ENCODE measurements at places on chromosomes 2 and 18.

DNA sequence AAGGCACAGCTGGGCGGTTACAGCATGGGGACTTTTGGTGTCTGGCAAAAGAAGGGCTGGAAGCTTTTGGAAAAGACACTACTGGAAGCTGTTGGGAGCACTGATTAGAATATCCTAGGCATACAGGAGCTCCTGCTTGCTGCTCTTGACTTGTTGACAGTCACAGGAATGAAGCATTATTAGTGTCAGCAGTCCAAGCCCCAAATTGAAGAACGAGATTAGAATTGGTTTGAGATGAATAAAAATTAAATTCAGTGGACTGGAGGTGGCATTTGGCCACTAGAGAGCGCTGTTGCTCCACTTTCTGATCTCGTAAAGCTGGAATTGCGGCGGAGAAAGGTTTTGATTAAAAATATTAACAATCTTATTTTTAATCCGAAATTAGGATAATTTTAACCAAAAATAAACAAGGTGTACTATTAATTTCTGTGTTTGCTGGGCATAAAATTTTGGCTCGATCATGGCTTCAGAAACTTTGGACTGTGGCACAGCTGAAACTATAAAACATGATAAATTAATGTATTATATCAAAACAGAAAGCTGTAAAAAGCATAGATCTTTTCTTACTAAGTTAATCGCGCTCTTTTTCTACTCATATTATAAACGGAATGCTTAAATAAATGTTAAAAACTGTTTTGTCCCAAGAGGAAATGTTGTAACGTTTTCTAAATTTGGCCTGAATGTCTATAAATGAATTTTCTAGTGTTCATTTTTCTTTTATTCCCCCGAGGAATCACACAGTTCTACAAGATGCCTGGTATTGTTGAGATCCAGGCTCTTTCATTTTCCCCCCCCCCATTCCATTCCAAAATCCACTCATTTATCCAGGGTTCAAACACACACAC is 2.4 kb upstream of the HOXD8 start:
- H3K4me1 ChIP-seq = peaks cover 17% of the 10 kb centered on the region
- H3K27me3 ChIP-seq = no peaks in the 10 kb centered on the region
- no peaks in the 10 kb centered on the region for H3K36me3 ChIP-seq
- no peak for DNase-seq
- H3K27ac ChIP-seq = no peak overlapping the region

GRCh38 chr2:144595686-144596072 is 75.8 kb upstream of the ZEB2 start:
- no peaks in the 10 kb centered on the region for H3K4me1 ChIP-seq
- no peak for DNase-seq
- peak overlapping the region; percentile 20 for H3K4me3 ChIP-seq
- no peaks in the 10 kb centered on the region for H3K27me3 ChIP-seq
- no peaks in the 10 kb centered on the region for H3K36me3 ChIP-seq

DNA sequence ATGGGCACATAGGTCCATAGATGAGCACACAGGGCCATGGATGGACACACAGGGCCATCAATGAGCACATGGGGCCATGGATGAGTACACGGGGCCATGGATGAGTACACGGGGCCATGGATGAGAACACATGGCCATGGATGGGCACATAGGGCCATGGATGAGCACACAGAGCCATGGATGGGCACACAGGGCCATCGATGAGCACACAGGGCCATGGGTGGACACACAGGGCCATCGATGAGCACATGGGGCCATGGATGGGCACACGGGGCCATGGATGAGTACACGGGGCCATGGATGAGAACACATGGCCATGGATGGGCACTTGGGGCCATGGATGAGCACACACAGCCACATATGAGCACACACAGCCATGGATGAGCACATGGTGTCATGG is 192.6 kb upstream of the HDAC4 start:
- H3K27me3 ChIP-seq = no peaks in the 10 kb centered on the region
- H3K36me3 ChIP-seq = no peaks in the 10 kb centered on the region
- H3K4me1 ChIP-seq = no peaks in the 10 kb centered on the region
- no peak for DNase-seq

GRCh38 chr2:204665771-204666170 is 120.5 kb downstream of the PARD3B start:
- no peaks in the 10 kb centered on the region for H3K27me3 ChIP-seq
- H3K36me3 ChIP-seq = no peaks in the 10 kb centered on the region
- H3K27ac ChIP-seq = no peak overlapping the region
- no peak for DNase-seq

- DNase-seq = no peak
- no peaks in the 10 kb centered on the region for H3K27me3 ChIP-seq
- peaks cover 7% of the 10 kb centered on the region for H3K4me1 ChIP-seq
- peak overlapping the region; percentile 56 for H3K4me3 ChIP-seq
These were observed 106.4 kb upstream of the NCKAP5 start for GRCh38 chr2:133674433-133675331.

GRCh38 chr18:7824970-7825369 is 257.9 kb downstream of the PTPRM start:
- no peak overlapping the region for H3K27ac ChIP-seq
- H3K27me3 ChIP-seq = no peaks in the 10 kb centered on the region
- no peaks in the 10 kb centered on the region for H3K36me3 ChIP-seq
- no peak for DNase-seq
- H3K4me3 ChIP-seq = no peak overlapping the region
- H3K4me1 ChIP-seq = no peaks in the 10 kb centered on the region

DNA sequence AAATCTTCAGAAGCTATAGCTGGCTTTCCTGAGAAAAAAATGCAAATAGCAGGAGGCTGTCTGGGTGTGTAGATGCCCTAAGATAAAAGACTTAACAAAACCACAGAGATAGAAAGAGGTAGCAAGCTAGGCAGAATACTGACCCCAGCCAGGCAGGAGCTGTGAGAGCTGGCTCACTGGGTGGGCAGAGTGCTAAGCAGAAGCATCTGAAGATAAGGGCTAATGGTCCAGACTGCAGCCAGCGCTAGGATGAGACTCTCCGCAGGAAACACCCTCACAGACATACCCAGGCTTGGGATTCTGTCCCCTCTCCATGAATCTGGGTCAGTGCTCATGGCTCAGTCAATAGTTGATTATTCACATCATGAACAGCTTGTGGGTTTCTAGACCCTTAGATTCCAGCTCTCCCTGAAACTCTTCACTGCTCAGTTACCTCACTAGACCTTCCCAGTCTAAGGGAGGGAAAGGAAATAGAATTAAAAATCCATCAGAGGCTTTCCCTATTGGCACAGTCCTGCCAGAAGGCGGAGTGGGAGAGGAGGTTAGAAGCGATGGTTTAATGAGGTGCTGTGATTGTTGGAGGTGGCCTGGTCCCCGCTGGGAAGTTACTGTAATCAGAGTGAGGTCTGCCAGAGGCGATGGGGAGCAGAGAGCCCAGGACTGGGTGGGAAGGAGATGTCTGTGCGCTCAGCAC is 21.4 kb upstream of the CCBE1 start:
- no peaks in the 10 kb centered on the region for H3K4me1 ChIP-seq
- DNase-seq = no peak
- no peaks in the 10 kb centered on the region for H3K27me3 ChIP-seq
- H3K4me3 ChIP-seq = no peak overlapping the region

DNA sequence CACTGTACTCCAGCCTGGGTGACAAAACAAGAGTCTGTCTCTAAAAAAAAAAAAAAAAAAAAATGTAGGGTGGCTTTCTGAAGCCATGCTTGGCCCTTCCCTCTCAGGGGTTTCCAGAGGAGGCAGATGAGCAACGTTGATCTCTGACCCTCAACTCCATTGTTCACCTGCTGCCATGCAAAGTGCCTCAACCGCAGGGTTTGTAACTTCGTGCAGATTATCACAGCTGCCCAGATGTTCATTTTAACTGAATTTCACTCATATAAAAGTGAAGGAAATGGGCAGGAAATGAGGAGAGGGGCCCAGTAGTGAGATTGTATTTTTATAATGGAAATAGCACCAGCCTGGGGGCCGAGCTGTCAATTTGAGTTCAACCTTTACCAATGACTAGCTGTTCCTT is 14.9 kb upstream of the B3GNT2 start:
- no peaks in the 10 kb centered on the region for H3K36me3 ChIP-seq
- H3K4me1 ChIP-seq = no peaks in the 10 kb centered on the region
- H3K27ac ChIP-seq = no peak overlapping the region
- H3K4me3 ChIP-seq = no peak overlapping the region
- no peaks in the 10 kb centered on the region for H3K27me3 ChIP-seq

- no peak overlapping the region for H3K4me3 ChIP-seq
- no peaks in the 10 kb centered on the region for H3K27me3 ChIP-seq
- no peaks in the 10 kb centered on the region for H3K36me3 ChIP-seq
- H3K4me1 ChIP-seq = no peaks in the 10 kb centered on the region
These were observed 46.2 kb upstream of the ACMSD start for GRCh38 chr2:134792186-134792585.

DNA sequence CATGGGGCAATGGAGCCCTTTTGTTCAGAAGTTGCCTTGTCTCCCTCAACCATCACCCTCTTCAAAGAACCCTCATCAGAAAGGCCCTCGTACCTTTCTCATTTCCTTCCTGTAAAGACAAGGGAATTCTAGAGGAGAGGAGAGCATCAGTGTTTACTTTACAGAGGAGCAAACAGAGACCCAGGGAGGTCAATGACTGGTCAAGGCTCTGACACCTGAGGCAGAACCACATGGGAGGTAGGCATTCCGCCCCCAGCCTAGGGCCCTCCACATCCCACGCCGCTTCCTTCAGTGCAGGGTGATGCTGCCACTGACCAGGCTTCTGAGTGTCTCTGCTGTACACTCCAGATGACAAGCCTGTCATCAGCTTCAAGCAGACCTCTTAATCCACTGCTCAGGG is 104.7 kb downstream of the NRP2 start:
- H3K27ac ChIP-seq = no peak overlapping the region
- DNase-seq = no peak
- no peaks in the 10 kb centered on the region for H3K4me1 ChIP-seq
- H3K27me3 ChIP-seq = no peaks in the 10 kb centered on the region

DNA sequence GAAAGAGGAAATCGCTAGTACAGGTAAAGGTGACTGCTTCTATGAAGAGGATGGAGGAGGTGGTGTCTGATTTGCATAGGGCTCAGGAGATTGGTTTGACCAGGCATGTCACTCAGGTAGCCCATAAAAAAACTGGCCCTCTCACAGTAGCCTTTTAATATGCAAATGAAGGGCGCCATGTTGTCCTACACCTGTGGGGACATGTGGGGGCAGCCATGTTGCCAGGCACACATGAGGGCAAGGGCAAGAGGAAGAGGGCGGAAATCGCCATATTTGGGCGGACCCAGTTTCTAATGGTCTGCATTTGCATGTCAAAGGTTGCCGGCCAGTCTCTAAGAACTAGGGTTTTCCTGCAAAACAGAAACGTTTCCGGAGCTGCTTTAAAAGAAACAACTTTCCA is 1330.6 kb downstream of the DSC3 start:
- no peak for DNase-seq
- no peaks in the 10 kb centered on the region for H3K27me3 ChIP-seq
- H3K36me3 ChIP-seq = no peaks in the 10 kb centered on the region
- no peak overlapping the region for H3K27ac ChIP-seq
- no peak overlapping the region for H3K4me3 ChIP-seq

GRCh38 chr2:176891857-176892256 is 320.7 kb upstream of the HNRNPA3 start:
- no peak overlapping the region for H3K4me3 ChIP-seq
- H3K27me3 ChIP-seq = no peaks in the 10 kb centered on the region
- no peaks in the 10 kb centered on the region for H3K36me3 ChIP-seq
- no peaks in the 10 kb centered on the region for H3K4me1 ChIP-seq
- DNase-seq = no peak

- no peak overlapping the region for H3K4me3 ChIP-seq
- no peaks in the 10 kb centered on the region for H3K4me1 ChIP-seq
- H3K27ac ChIP-seq = no peak overlapping the region
- DNase-seq = no peak
- no peaks in the 10 kb centered on the region for H3K36me3 ChIP-seq
These were observed 28.2 kb downstream of the RND3 start for GRCh38 chr2:150459281-150459680.

GRCh38 chr2:101014264-101014857 is 12.3 kb downstream of the RPL31 start:
- H3K27me3 ChIP-seq = no peaks in the 10 kb centered on the region
- no peak for DNase-seq
- no peaks in the 10 kb centered on the region for H3K4me1 ChIP-seq
- peaks cover 26% of the 10 kb centered on the region for H3K36me3 ChIP-seq
- no peak overlapping the region for H3K27ac ChIP-seq
- H3K4me3 ChIP-seq = no peak overlapping the region

- no peaks in the 10 kb centered on the region for H3K36me3 ChIP-seq
- H3K27ac ChIP-seq = peak overlapping the region; percentile 83
- peaks cover 60% of the 10 kb centered on the region for H3K4me1 ChIP-seq
- H3K27me3 ChIP-seq = no peaks in the 10 kb centered on the region
These were observed 176.6 kb downstream of the HDAC4 start for GRCh38 chr2:239224199-239224570.

GRCh38 chr2:140274891-140275290 is 1494.7 kb upstream of the NXPH2 start:
- H3K27me3 ChIP-seq = no peaks in the 10 kb centered on the region
- H3K4me3 ChIP-seq = no peak overlapping the region
- no peaks in the 10 kb centered on the region for H3K4me1 ChIP-seq
- H3K36me3 ChIP-seq = no peaks in the 10 kb centered on the region
- no peak for DNase-seq
- H3K27ac ChIP-seq = no peak overlapping the region

All from ascending aorta (tissue), 2 donors.